ENCODE measurements at places on chromosomes 12 and 14.
A peak's percentile ranks its signal among the peaks of the same experiment; 100 is the strongest.

- DNase-seq, result peak; percentile 72
Measured at GRCh38 chr14:51507906-51508511, 143.7 kb upstream of the FRMD6 start.

GRCh38 chr14:92677087-92677668, 71.2 kb downstream of the LGMN start:
- DNase-seq, result no peak

DNA sequence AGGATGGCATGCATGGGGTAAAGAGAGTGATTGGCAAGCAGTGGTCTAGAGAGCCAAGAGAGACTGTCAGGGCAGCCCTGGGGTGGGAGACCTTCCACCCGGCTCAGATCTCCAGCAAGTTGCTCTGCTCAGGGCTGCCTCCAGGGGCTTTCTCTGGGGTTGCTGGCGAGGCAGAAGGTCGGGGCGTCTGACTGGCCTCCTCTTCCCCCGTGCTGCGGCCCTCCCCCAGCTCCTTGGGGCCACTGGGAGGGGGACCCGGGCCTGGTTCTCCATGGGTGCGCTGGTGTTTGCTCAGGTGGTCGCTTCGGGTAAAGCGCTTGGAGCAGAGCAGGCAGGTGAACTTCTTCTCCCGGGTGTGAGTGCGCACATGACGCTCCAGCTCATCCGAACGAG, 6.6 kb upstream of the AAAS start:
- DNase-seq, result no peak

DNA sequence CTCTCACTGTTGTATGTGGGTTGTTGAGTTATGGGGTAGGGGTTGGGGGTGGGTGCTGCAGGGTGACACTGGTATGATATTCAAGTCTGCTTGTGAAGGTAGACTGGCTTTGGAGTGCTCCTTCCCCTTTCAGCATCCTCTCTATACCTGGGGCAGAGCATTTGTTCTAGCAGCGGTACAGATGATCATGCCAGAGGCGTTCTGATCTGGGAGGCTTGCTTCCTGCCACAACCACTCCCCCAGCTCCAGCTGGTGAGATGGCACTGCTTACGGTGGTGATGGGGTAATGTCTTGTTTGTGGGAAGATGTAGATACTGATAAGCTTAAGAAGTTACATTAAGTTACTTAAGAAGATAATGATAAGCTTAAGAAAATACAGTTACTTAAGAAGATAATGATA, 131.8 kb downstream of the ERC1 start:
- no peak for DNase-seq

DNA sequence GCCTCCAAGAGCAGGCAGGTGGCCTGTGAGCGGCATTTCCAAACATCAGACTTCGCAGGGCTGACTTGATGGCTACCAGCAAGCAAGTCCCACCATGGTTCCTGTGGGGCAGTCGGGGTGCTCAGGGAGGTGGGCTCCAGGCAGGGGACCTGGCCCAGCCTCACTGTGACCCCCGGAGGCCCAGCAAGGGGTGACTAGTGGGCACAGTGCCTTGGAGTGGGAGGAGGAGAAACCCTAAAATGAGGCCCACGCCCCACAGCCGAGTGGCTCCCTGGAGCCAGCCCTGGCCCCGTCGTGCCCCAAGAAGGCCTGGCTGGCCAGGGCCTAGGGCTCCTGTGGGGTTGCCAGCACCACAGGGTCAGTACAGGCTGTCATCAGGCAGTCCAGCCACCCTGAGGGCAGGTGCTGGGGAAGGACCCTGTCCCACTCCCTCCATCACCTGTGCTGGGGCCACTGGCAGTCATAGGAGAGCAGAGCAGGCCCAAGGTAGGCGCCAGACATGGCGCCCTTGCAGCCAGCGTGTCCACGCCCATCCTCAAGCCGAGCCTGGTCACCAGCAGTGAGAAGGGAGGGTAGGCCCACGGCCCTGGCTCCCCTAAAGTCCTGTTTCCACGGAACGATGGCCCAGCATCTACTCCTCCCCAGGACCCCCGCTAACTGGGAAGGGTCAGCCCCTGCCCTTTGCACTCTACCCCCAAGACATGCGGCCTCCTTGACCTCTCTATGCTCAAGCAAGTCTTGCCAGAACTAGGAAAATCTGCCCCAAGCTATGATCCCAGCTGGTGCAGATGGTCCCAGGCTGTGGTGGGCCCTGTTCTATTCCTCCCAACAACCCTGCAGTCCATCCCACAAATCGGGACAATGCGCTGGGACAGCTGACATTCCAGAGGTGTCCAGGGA, 144.2 kb upstream of the C14orf180 start:
- no peak for DNase-seq

DNA sequence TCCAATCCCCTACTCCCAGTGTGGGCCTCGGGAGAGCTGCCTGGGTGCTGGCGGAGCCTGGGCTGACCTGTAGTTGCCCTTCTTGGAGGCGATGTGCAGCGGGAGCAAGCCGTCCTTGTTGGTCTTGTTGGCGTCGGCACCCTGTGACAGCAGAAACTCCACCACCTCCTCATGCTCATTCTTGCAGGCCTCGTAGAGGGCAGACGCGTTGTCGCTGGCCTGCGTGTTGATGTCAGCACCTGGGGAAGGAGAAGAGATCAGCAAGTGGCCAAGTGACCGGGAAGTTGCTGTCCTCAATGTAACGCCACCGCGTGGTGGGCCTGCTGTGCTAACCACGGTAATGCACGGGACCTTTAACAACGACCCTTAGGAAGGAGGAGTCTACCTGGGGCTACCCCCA, 20.1 kb downstream of the FAM181A start:
- no peak for DNase-seq

DNA sequence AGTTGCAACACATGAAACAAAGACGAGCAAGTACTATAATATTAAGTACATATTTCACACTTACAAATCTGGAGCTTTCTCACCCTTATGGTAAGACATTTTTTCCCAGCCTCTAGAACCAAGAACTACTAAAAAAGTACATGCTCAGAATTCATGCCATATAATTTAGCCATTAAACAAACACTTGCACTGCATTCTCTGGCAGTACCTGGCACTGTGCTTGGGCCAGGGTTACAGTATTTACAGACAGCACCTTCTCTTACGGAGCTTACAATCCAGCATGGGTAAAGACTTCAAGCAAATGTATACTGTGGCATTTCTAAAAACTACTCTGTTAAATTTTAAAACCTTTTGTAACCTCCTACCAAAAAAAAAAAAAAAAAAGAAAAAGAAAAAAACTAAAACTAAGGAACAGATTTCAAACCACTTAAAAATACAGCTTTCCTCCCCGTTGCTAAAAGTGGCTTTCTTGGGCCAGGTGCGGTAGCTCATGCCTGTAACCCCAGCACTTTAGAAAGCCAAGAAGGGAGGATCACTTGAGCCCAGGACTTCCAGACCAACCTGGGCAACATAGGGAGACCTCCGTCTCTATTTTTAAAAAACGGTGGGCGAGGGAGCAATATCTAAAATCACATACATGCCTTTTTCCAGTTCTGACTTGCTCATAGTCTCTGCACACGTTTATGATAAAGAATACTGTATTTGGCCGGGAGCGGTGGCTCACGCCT, 956 bp downstream of the GNPTAB start:
- DNase-seq, result peak; percentile 12

DNA sequence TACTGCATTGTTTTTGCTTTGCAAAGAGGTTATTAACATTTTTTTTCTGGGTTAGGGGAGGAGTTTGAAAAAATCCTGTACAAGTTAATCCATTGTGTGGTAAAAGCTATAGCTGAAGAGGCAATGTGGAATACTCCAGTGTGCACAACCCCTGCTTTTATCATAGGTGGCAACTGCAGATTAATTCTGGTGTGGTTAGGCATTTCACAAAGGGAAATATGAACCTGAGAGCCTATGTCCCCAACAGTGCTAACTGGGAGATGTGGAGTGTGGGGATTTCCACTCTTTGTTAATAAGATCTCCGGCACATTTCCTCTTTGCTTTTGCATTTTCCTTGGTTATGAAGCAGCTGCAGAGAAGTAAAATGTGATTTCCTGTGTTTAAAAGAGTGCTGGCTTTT, 33.6 kb downstream of the PRORP start:
- no peak for DNase-seq

DNA sequence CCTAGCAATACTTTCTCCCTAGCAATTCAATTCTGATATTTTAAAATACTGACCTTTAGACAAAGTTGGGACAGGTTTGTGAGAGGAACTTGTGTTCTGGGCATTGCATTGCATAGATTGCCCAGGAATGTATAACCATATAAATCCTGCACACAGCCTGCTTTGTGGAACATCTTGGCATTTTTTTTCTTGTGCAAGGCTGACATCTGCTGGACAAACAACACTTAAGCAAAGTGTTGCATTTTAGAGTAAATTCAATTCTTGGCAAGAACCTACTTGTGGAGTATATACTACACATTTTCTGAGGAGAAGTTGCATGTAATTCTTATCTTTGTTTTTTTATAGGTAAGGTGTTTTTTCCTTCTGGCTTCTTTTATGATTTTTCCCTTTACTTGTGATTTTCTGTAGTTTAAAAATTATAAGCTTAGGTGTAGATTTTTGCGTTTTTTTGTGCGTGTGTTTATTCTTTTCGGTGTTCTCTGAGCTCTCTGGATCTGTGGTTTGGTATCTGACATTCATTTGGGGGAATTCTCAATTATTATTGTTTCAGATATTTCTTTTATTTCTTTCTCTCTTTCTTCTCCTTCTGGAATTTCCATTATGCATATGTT, 26.4 kb downstream of the TESPA1 start:
- DNase-seq, result peak; percentile 64

DNA sequence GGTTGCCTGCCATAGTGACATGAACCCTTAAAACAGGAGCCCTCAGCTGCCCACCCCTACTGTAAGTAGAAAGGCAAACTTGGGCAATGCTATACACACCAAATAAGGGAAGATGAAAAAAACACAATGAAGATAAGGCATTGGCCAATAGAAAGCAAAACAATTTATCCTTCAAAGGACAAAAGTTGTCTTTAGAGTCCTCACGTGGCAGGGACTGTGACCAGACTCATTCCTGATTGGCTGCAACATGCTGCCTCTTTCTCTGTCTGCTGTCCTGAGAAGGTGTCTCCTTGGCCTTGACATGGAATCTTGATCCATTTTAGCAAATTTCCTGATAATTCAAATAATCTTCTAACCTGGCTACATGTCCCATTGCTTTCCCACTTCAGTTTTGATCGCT, 131.9 kb downstream of the GPR135 start:
- DNase-seq, result no peak

DNA sequence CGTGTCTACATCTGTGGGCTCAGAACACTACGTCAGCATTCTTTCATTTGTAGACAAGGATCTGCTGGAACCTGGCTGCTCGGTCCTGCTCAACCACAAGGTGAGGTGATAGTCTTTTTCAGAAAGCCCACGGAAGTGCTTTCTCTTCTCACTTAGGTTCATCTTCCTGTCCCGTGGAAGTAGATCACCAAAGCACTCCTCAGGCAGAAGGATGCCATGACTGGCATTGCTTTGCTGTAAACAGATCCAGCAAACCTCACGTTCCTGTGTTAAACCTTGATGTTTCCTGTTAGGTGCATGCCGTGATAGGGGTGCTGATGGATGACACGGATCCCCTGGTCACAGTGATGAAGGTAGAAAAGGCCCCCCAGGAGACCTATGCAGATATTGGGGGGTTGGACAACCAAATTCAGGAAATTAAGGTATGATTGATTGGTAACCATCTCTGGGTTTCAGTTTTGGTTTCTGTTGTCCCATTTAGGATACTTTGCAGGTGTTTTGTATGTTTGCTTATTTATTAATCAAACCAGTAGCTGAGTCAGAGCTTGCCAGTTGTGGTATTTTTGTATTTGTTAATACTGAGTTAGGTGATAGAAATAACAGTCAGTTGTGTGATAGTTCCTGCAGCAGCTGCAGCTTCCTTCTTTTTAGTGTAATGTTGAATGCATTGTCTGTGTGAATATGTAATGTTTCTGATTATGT, 7.5 kb downstream of the PSMC1 start:
- DNase-seq, result no peak

- DNase-seq, result no peak
Measured at GRCh38 chr14:71405676-71406075, 498.4 kb downstream of the PCNX1 start.

- no peak for DNase-seq
Measured at GRCh38 chr12:126464153-126464552, 1398.9 kb downstream of the AACS start.

GRCh38 chr12:68352067-68352466, 19.9 kb upstream of the MDM1 start:
- DNase-seq, result no peak

DNA sequence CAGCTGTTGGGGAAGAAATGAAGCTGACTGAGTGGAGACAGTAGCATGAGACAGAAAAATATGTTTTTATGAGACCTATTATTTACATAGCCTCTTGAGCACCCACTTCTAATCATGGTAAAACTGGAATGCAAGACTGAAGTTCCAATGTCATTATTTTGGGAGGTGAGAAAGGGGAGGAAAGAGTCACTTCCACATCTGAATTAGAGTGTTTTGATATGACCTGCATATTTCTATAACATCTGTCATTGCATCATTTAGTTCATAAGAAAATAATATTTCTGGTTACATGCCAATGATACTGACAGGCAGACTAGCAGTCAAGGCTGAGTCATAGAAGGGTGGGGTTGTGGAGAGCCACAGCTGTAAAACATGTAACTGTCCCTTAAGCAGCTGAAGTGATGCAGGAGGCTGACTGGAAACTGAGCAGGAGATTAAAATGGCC, 26.7 kb downstream of the NTN4 start:
- no peak for DNase-seq

DNA sequence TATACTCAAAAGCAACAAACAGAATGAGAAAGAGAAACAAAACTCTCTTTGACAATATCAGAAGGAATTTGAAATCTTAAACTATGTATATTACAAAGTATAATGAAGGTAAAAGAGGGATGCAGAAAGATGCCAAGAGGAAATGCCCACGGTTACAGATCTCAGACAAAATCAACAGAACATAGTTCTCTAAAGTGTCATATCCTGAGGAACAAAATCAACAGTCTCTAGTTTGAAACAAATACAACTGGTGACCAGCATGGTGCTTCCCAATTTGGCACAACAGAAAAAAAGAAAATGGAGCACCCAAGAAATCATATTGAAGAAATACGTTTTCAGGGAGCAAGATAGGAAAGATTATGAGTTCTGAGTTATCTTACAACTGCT, 116.5 kb downstream of the METTL25 start:
- DNase-seq, result no peak

DNA sequence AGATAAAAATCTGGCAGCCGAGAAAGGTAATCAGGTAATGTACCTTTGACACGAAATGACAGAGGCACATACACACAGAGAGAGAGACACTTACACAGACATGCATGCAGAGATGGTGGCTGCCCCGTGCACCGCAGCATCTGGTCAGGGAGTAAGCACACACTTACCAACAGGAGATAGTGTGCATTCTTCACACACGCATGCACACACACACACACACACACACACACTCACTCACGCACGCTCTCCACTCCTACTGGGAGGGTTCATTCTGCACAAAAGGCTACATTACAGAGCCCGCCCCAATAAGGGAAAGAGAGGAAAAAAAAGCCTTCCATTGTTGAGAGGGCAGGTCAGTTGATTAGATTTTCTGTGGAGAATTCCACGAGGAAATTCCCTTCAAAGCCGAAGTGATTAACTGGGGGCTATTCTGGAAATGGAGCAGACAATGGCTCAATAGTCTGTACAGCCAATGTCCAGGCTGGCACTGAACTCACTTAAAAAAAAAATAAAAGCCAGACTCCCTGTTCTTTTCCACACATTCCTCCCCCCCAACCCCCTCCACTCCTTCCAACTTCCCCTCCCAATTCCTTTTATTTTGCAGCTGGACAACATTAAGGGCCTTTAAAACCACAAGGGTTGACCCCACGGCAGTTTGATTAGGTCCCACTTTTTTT, 1.4 kb upstream of the SOX5 start:
- peak; percentile 19 for DNase-seq

GRCh38 chr12:69275471-69275891, 36.1 kb downstream of the CPSF6 start:
- no peak for DNase-seq

All from right lung (tissue), 10 donors.